Activated CD4-positive, alpha-beta T cell treated with anti-CD3 and anti-CD28 coated beads for 36 hours (primary cell): ENCODE measurements at places on chromosomes 3 and 15. TPM values are rescaled to one million over a fixed set of nuclear protein-coding genes. Genes with fewer than 3 reads are reported as not detected.

- DNase-seq = no peak
- H3K27ac ChIP-seq = no peak overlapping the region
- no peaks in the 10 kb centered on the region for H3K27me3 ChIP-seq
- peaks cover 20% of the 10 kb centered on the region for H3K4me1 ChIP-seq
These were observed 18.3 kb upstream of the GASK1A start for GRCh38 chr3:42960786-42961185.

GRCh38 chr3:38374221-38374620 lies 27.6 kb downstream of the XYLB start:
- H3K27ac ChIP-seq = no peak overlapping the region
- no peak overlapping the region for H3K4me3 ChIP-seq
- peaks cover 23% of the 10 kb centered on the region for H3K4me1 ChIP-seq
- H3K36me3 ChIP-seq = peaks cover 42% of the 10 kb centered on the region

DNA sequence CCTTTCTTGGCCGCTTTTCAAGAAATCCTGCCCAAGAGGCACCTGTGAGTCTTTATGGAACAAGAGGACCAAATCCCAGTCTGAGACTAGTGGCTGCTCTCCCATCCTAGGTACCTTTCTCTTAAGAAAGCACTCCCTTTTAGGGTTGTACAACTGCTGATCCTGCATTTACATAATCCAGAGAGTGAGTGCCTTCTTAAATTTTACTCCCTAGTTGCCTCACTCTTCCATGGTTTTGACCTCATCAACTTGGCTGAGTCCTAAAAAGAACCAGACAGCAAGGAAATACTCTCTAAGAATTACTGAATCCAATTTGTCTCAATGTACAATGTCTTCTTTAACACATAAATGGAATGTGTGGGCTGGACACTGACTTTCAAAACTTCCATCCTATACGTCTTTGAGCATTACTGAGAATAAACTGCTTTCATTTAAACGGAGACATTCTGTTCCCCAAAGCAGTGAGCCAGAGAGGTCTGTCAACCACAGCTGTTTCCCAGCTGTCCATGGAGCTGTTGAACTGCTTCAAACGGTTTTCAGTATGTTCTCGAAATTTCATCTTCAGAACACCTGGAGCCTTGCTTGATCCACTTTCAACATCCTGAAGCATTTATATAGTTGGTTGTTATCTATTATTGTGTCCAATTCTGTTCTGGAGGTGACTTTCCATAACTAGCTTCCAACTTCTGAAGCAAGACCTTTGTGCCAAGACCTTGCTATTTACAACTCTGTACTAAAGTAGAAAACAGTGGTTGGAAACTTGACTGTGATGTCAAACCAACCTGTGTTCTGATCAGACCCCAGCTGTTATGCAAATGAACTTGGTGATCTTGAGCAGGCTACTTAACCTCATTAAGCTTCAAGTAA lies 179.1 kb downstream of the SLC9A9 start:
- peak overlapping the region; percentile 33 for H3K27ac ChIP-seq
- peaks cover 10% of the 10 kb centered on the region for H3K4me1 ChIP-seq
- no peak overlapping the region for H3K4me3 ChIP-seq

GRCh38 chr3:52793702-52794611 lies 639 bp upstream of the ITIH3 start:
- no peaks in the 10 kb centered on the region for H3K4me1 ChIP-seq
- no peaks in the 10 kb centered on the region for H3K27me3 ChIP-seq
- no peak for DNase-seq
- H3K27ac ChIP-seq = no peak overlapping the region

- no peaks in the 10 kb centered on the region for H3K4me1 ChIP-seq
- DNase-seq = no peak
- H3K4me3 ChIP-seq = no peak overlapping the region
- no peak overlapping the region for H3K27ac ChIP-seq
- H3K36me3 ChIP-seq = no peaks in the 10 kb centered on the region
These were observed 41.9 kb upstream of the GRIP2 start for GRCh38 chr3:14582045-14582410.

DNA sequence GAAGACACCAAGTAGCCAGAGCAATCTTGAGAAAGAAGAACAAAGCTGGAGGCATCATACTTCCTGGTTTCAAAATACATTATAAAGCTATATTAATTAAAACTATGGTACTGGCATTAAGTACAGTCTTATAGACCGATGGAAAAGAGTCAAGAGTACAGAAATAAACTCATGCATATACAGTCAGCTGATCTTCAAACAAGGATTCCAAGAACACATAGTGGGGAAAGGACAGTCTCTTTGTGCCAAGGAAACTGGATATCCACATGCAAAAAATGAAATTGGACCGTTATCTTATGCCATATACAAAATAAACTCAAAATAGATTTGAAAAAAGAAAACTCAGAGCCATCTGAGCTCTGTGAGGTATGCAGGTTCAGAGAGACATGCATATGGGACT lies 57.4 kb downstream of the SERP1 start:
- H3K4me3 ChIP-seq = no peak overlapping the region
- H3K4me1 ChIP-seq = no peaks in the 10 kb centered on the region
- peaks cover 7% of the 10 kb centered on the region for H3K36me3 ChIP-seq

GRCh38 chr3:125433611-125434041 lies 58.5 kb upstream of the ZNF148 start:
- no peaks in the 10 kb centered on the region for H3K27me3 ChIP-seq
- DNase-seq = no peak
- no peak overlapping the region for H3K4me3 ChIP-seq
- no peaks in the 10 kb centered on the region for H3K36me3 ChIP-seq

GRCh38 chr3:55801676-55802075 lies 314.6 kb upstream of the WNT5A start:
- no peaks in the 10 kb centered on the region for H3K27me3 ChIP-seq
- no peak overlapping the region for H3K4me3 ChIP-seq
- H3K27ac ChIP-seq = no peak overlapping the region
- no peak for DNase-seq

VEPH1 gene
- total RNA-seq = not detected

NMD3 gene
- 65.5 TPM for total RNA-seq

SERPINI2 gene
- not detected for total RNA-seq

LRRFIP2 gene
- total RNA-seq = 25.1 TPM

ANKRD63 gene
- not detected for total RNA-seq

ENTPD3 gene
- not detected for total RNA-seq

SCN11A gene
- 0.07 TPM for total RNA-seq

CPN2 gene
- not detected for total RNA-seq

GATA2 gene
- 0.05 TPM for total RNA-seq

CYP8B1 gene
- not detected for total RNA-seq
